CD4-positive, alpha-beta T cell (primary cell): ENCODE measurements at places on chromosomes 12 and 14. TPM values are rescaled to one million over a fixed set of nuclear protein-coding genes. Genes with fewer than 3 reads are reported as not detected.

- no peak overlapping the region for H3K27ac ChIP-seq
- no peak overlapping the region for H3K4me3 ChIP-seq
- no peaks in the 10 kb centered on the region for H3K27me3 ChIP-seq
- peaks cover 21% of the 10 kb centered on the region for H3K4me1 ChIP-seq
- DNase-seq: no peak
- H3K36me3 ChIP-seq: peaks cover 4% of the 10 kb centered on the region
These were observed 123.9 kb upstream of the FOXN3 start for GRCh38 chr14:89540830-89541470.

GRCh38 chr12:17866802-17867201, 223.2 kb downstream of the RERGL start:
- H3K27me3 ChIP-seq: no peaks in the 10 kb centered on the region
- no peaks in the 10 kb centered on the region for H3K4me1 ChIP-seq
- H3K4me3 ChIP-seq: no peak overlapping the region

DNA sequence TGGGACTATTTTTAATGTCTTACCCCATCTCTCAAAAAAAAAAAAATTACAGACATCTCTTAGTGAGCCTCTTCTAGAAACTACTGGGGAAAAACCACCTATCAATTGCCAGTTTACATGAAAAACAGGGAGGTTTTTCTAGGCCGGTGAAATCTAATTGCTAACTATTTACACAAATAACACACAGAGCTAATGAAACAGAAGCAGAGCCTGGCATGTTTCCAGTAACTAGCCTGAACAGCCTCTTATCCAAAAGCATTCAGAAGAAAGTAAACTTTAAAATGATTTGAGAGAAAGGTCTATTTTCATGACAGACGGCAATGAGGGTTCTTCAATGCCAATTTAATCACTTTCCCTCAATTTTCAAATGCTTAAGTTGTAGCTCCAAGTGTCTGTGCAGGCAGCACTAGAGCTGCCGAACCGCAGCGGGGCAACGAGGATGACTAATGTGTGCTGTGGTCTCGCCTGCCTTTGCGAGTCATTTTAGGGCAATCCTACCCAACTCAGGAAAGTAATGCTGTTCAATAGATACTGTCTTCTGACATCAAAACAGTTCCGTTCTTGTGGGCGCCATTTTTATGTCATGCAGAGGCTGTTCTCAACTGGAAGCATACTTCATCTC, 84.6 kb downstream of the SETD3 start:
- DNase-seq: peak; percentile 30
- peaks cover 3% of the 10 kb centered on the region for H3K4me1 ChIP-seq
- no peaks in the 10 kb centered on the region for H3K27me3 ChIP-seq
- no peak overlapping the region for H3K27ac ChIP-seq
- no peak overlapping the region for H3K4me3 ChIP-seq
- H3K36me3 ChIP-seq: peaks cover 43% of the 10 kb centered on the region

GRCh38 chr12:123233505-123234308, 471 bp downstream of the MTRFR start:
- peak overlapping the region; percentile 91 for H3K27ac ChIP-seq
- no peaks in the 10 kb centered on the region for H3K27me3 ChIP-seq
- H3K4me3 ChIP-seq: peak overlapping the region; percentile 97
- DNase-seq: no peak
- peaks cover 68% of the 10 kb centered on the region for H3K4me1 ChIP-seq

GRCh38 chr12:31220633-31221550, 105.1 kb downstream of the SINHCAF start:
- no peak overlapping the region for H3K4me3 ChIP-seq
- H3K27me3 ChIP-seq: no peaks in the 10 kb centered on the region
- no peaks in the 10 kb centered on the region for H3K4me1 ChIP-seq
- no peak overlapping the region for H3K27ac ChIP-seq
- DNase-seq: no peak

GRCh38 chr12:85468356-85469157, 188.5 kb downstream of the ALX1 start:
- H3K27me3 ChIP-seq: no peaks in the 10 kb centered on the region
- no peaks in the 10 kb centered on the region for H3K4me1 ChIP-seq
- peak overlapping the region; percentile 20 for H3K4me3 ChIP-seq
- no peak for DNase-seq
- no peaks in the 10 kb centered on the region for H3K36me3 ChIP-seq

- no peak overlapping the region for H3K4me3 ChIP-seq
- H3K36me3 ChIP-seq: no peaks in the 10 kb centered on the region
These were observed 45.0 kb upstream of the KRR1 start for GRCh38 chr12:75556311-75556899.

DNA sequence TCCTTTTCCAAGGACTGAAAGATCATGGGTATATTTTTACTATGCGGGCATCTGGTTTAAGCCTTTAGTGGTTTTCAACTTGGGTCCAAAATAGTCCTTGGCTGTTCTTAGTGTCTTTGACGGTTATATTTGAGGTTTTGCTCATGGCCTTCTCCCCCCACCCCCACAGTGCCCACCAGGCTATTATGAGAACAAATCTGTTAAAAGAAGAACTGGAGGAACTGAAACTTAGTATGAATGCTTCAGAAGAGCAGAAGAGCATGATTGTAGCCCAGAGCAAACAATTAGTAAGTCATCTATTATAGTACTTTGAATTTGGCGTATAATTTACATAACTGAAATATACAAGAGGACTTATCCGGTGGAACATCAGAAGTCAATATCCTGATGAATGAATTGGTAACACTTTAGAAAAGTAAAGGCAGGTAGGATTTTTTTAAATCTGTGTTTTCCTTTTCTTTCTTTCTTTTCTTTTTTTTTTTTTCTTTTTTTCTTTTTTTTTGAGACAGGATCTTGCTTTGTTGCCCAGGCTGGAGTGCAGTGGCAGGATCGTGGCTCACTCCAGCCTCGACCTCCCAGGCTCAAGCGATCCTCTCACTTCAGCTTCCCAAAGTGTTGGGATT, 71.8 kb upstream of the BCAT1 start:
- no peak overlapping the region for H3K4me3 ChIP-seq
- no peak overlapping the region for H3K27ac ChIP-seq
- DNase-seq: no peak
- no peaks in the 10 kb centered on the region for H3K27me3 ChIP-seq
- no peaks in the 10 kb centered on the region for H3K4me1 ChIP-seq

- peaks cover 67% of the 10 kb centered on the region for H3K36me3 ChIP-seq
- no peaks in the 10 kb centered on the region for H3K27me3 ChIP-seq
- H3K27ac ChIP-seq: no peak overlapping the region
These were observed 70.7 kb upstream of the TMEM263 start for GRCh38 chr12:106885026-106885425.

GRCh38 chr14:33118668-33119067, 180.0 kb downstream of the NPAS3 start:
- H3K4me1 ChIP-seq: no peaks in the 10 kb centered on the region
- H3K36me3 ChIP-seq: no peaks in the 10 kb centered on the region
- no peak overlapping the region for H3K27ac ChIP-seq
- no peak overlapping the region for H3K4me3 ChIP-seq
- no peak for DNase-seq

DNA sequence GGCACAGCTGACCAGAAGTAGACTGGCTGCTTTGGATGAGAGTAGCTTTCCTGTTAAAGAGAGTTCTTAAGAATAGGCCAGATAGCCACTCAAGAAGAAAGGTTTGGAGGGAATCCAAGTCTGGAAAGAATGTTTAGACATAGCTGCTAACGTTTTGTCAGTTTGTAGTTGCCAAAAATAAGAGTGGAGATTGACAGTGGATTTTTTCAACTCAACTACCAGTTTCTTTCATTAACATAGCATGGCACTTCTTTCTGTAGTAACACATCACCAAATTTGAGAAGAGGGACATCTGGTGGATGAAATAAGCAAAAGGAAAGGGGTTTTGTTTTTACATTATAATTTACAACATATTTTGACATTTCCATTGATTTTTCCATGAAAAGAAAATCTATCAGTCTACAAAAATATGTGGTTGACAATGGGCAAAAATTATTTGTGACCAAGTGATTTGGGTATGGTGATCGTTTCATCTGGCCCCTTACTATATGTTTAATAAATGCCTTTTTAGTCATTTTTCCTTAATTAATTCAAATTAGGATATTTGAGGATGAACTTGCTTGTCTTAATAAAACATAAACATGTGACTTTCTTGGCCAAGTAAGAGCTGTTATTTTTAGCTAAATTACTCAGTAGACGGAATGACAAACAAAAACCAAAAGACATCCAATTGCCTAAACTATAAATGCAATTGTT, 71.1 kb downstream of the PTPRR start:
- H3K4me3 ChIP-seq: no peak overlapping the region
- H3K27ac ChIP-seq: no peak overlapping the region

- no peaks in the 10 kb centered on the region for H3K36me3 ChIP-seq
- DNase-seq: no peak
- no peaks in the 10 kb centered on the region for H3K4me1 ChIP-seq
These were observed 74.0 kb downstream of the PDE3A start for GRCh38 chr12:20442322-20442721.

Gene HOXC9
- not detected for total RNA-seq

Gene BTG1
- 1,698 TPM for total RNA-seq

Gene RNU6-8
- total RNA-seq: not detected

Gene CPNE8
- total RNA-seq: 2.7 TPM
